NCI-H524 treated with DMSO at 0.1 percent for 48 hours (cell line): ENCODE measurements at places on chromosomes 12 and 14.

DNA sequence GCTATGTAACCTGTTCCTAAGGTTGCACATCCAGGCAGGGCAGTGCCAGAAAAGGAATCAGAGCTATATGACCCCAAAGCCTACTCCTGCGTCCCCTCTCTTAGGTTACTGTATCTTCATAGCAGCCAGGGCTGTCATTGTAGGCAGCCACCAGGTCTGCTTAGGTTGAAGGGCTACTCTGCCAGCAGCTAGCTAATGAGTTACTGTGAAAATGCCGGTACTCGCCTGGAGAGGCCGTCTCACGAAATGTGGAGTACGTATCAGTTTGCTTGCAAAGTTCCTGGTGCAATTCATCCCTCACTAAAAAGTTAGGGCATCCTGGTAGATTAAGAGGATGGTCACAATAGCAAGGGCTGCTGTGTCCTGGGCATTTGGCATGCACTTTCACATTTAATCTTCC lies 50.9 kb downstream of the RPH3A start:
- no peak for DNase-seq

DNA sequence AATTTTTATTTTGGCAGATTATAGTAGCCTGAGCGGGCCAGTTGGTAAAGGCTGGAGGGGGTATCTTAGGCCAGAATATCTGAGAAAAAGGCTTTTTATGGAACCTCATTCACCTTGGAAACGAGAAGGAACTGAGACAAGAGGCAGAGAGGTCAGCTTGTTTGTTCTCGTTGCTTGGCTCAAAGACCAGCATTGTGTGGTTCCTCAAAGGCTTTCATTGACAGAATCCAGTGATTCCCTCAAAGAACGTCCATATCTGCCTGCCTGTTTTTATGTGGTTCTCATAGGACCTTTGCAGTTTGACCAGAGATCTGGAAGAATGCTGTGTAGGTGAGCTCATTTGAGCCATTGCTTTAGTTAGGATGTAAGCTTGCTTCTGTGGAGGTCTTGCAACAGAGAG lies 117.3 kb downstream of the CFAP54 start:
- no peak for DNase-seq

GRCh38 chr14:91344096-91344495 lies 73.5 kb downstream of the CCDC88C start:
- no peak for DNase-seq

DNA sequence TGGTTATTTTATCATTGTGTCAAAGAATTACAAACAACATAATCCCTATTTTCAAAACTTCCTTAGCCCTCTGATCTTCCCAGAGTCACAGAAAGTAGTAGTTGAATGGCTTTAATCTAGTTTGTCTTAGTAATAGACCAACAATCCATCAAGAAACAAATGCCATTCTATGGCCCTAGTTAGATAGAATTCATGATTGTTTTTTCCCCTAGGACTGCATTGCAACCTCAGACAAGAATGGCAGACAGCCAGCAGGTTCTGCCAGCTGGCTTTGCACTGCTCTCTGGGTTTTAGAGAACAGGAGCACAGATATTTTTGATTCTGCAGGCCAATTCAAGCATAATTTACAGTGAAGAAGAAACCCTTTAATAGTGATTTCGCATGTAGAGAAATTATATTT lies 33.8 kb downstream of the SYT1 start:
- no peak for DNase-seq

- no peak for DNase-seq
Measured at GRCh38 chr14:53247596-53248370, 94.7 kb upstream of the DDHD1 start.

- no peak for DNase-seq
Measured at GRCh38 chr12:121810234-121810817, 6.5 kb downstream of the SETD1B start.

- peak; percentile 45 for DNase-seq
Measured at GRCh38 chr12:11486623-11487444, 91.5 kb upstream of the PRB2 start.

DNA sequence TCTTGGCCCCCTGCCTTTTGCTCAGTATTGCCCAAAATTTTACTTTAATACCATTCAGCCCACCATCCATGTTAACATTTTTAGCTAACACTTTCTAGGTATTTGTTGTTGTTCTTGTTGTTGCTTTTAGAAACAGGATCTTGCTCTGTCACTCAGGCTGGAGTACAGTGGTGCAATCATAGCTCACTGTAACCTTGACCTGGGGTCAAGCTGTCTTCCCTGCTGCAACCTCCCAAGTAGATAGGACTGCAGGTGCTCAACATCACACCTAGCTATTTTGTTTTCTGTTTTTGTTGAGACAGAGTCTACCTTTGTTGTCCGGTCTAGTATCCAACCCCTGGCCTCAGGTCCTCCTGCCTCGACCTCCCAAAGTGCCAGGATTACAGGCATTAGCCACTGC lies 4.0 kb downstream of the MIPOL1 start:
- DNase-seq = no peak

DNA sequence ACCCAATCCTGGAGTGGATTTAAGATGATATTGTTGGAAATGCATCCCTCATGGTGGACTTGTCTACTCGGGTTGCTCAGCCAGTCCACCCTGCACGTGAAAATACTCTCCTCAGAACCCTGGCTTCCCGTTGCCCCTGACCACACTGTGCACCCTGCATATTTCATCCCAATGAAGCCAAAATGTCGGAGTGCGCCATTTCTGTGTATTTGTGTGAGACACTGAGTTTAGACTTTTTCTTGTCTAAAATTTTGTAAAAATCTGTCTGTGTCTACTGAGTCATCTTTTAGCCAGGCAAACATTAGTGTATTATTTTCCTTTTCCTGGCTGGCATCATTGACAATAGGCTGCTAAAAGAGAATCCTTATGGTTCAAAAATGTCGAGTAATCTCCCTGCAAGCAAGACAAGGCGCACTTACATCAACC lies 485 bp upstream of the PNMA1 start:
- no peak for DNase-seq

GRCh38 chr14:78902010-78902623 lies 731.9 kb downstream of the NRXN3 start:
- no peak for DNase-seq

DNA sequence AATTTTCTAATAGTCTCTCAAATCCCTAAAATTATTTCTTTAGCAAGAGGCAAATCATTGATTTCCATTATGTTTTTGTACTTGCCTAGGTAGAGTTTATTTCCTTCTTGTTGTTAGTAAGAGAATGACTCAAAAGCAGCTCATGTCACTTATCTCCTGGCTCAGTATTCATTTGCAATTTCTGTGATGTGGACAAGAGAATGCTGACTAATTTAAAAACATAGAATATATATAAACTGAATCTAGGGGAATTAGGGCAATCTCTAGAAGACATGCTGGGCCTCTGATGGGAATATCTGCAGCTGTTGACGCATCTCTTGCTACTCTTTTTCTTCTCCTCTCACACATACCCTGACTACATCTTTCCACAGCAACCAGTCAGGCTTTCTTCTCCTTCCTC lies 130.8 kb upstream of the PRKD1 start:
- DNase-seq = no peak

- DNase-seq = no peak
Measured at GRCh38 chr12:86634456-86635410, 378.5 kb upstream of the MGAT4C start.

DNA sequence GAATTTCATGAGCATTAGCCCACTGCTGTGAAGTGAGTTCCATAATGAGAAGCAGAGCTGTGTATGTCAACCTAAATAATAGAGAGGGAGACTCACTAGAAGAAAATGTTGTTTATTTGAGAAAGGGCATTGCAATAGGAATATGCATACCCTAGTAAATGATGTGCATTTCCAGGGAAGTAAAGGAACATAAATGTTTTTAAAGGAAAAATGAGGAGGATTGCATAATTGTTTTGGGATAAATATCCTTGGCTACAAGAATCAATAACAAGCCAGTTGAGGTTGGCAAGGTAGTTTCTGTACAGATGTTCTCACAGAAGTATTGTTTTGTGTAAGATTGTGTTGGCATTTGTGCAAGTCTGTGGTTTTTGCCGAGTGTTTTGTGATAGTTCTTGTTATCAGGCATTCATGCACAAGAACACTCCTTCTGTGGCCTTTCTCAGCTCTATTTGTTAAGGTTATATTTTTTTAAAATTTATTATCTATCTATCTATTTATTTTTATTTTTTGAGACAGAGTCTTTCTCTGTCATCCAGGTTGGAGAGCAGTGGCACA lies 47.1 kb downstream of the EMP1 start:
- no peak for DNase-seq

- peak; percentile 93 for DNase-seq
Measured at GRCh38 chr12:23687947-23688346, 261.5 kb downstream of the SOX5 start.
